Nucleus accumbens (tissue), 56 donors: ENCODE measurements at places on chromosomes 5 and 9.

DNA sequence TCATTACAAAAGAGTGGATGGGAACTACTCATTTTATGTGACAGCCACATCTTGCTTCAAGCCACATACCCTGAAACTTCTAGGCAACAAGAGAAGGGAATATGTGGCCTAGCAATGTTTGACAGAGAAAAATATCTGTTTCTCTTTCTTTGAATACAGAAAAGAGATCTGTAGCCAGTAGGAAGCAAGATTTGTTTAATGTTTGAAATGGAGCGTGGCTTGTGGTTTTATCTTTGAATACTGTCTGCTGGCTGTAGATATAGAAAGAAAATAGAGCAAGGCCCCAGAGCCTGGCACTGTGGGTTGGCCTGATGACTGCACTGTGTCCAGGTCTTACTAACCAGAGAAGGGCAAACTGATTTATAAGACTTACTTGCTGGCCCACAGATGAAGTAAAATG is 133.8 kb downstream of the ARHGEF28 start:
- DNase-seq = no peak

- DNase-seq = no peak
Observed at GRCh38 chr9:122329597-122329996, 41.2 kb upstream of the PTGS1 start.

GRCh38 chr5:140246378-140247122 is 56.4 kb downstream of the PFDN1 start:
- DNase-seq = peak; percentile 10

DNA sequence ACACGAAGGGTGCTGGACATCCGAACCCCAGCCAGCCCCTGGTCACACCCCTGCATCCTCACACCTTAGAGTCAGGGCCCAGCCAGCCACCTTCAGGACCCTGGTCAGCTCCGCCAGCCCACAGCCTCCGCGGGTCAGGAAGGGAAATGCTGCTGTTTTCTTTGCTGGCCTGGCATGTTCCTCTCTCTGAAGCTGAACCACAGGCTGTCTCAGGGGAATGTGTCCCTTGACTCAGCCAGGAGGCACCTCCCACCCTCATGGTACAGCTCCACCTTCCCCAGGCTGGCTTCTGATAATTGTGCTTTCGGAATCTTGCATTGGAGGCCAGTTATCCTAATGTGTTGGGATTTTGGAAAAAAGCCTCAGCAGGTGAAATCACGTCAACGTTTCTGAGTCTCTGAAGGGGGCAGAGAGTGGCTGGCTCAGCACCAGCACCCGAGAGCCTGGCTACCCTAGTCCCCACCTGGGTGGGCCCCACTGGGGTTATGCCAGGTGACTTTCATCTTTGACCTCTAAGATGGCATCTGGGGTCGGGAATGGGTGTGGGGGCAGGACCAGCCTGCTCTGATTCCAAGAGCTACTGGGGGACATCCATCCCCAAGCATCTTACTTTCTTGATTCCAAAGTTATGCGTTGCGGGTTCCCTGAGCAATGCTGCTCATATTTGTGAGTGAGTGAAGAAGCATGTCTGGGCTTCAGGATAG is 9.8 kb upstream of the OLFM1 start:
- no peak for DNase-seq

DNA sequence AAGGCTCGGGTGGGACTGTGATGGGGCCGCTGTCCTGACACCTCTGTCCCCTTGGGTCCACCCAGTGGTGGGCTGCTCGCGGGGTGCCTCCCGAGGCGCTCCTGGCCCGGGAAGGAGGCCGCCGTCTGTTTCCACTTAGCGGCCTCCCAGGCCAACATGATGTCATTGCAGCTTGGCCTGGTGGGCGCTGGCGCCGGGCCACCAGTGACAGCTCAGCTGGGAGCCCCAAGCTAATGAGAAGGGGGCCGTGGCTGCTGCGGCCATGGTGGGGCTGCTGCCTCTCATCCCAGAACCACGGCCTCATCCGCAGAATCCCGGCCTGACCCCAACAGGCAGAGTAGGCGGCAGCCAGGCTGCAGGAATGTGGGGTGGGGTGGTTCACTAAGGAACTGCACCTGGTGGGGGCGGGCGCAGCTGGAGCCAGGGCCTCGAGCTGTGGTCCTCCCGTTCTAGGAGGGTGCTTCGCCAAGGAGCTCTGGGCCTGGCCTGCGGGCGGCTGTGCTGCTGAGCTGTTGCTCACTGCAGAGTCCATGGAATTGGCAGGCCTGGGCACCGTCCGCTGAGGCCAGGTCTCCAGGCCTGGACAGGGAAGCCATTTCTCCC is 123.5 kb upstream of the COL5A1 start:
- DNase-seq = no peak

DNA sequence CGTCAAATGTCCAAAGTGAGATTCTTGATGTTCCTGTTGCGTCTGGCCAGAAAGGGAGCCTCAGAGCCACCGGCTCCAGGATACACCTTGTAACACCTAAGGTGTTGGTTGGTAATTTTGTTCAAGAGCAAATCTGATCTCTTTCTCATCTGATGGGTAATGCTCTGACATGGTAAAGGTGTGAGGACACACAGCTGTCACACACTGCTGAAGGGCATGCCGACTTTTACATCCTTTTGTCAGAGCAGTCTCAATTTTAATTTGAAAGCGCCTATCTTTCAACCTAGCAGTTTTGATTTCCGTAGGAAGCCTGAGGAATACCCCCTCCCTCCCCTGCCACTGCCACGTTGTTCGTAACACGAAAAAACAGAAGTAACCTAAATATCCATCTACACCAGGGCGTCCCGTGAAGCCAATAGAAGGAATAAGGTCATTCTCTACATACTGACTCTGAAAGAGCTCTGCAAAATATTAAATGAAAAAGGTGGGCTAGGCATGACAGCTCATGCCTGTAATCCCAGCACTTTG is 57.4 kb downstream of the TSTD2 start:
- DNase-seq = no peak

- DNase-seq = no peak
Observed at GRCh38 chr5:61386045-61386800, 54.2 kb downstream of the ZSWIM6 start.

- DNase-seq = no peak
Observed at GRCh38 chr5:52692039-52692438, 95.7 kb upstream of the ITGA1 start.

- DNase-seq = no peak
Observed at GRCh38 chr5:178476972-178477754, 113.0 kb downstream of the COL23A1 start.

DNA sequence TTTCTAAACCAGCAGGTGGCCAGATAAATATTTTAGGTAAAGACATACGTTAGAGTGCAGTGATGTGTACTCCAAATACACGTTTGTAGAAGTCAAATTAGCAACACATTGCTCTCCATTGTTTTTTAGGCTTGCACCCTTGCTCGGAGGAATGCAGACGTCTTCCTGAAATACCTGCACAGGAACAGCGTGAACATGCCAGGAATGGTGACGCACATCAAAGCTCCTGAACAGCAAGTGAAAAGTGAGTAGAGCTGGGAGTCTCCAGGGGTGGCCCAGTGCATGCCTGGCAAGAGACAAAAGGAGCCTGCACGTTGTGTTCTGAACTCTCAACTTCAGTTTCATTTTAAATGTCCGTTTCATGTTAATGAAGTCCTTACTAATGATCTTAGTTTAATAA is 207.5 kb upstream of the OTULINL start:
- no peak for DNase-seq

- no peak for DNase-seq
Observed at GRCh38 chr5:96180684-96181435, 219.2 kb upstream of the ELL2 start.

DNA sequence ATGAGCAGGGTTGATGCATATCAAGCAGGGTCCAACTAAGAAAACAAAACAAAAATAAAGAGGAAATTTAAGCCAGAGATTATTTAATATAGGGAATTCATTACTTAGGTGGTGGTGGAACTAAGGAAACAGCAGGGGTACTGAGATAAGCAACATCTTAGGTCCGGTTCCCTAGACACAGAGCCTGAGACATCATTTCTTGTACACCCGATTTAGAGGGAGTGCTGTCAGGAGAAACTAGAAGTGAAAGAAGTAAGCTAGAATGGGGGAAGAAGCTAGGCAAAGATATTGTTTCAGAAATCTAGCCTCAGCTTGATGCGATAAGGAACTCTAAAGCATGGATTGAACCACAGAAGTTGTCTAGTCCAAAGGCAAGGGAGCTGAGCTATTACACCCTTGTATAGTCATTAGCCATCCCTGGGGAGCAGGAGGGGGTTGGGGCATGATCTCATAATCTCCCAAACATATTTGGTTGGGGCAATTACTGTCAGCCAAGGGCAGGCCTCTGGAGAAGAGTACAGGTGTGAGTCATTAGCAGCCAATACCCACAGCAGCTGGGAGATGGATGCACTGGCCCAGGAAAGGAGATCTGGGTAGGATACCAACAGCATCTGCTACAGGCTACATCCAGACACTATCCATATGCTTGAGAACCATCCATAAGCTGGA is 194.5 kb downstream of the ARL15 start:
- DNase-seq = no peak

DNA sequence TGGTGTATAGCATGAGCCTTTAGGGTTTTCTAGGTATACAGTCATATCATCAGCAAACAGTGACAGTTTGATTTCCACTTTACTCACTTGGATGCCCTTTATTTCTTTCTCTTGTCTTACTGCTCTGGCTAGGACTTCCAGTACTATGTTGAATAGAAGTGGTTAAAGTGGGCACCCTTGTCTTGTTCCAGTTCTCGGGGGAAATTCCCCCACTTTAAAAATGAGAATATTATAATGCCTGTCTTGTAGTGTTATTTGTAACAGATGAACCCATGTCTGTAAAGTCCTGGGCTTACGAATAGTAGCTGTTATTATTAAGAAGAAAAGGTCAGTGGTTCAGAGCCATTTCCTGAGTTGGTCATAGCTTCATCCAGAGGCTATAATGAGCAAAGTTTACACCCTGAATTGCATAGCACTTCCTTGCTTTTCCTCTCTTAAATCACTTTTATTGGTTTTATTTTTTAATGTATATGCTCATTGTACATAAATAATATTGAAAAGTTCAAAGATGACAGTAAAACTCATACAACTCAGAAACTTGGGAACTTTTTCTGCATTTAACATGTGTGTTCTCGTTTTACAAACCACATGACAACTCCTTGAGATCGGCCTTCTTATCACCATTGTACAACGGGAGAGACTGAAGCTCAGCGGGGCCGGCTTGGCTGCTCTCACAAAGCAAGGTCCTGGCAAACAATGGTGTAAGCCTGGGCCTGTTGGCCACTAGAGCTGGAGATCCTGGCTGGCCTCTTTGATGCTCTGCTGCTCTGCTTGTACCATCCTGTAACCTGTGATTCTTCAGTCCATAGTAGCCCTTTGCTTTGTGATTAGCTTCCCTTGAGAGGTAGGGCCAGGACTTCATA is 85.2 kb downstream of the CYFIP2 start:
- peak; percentile 13 for DNase-seq

DNA sequence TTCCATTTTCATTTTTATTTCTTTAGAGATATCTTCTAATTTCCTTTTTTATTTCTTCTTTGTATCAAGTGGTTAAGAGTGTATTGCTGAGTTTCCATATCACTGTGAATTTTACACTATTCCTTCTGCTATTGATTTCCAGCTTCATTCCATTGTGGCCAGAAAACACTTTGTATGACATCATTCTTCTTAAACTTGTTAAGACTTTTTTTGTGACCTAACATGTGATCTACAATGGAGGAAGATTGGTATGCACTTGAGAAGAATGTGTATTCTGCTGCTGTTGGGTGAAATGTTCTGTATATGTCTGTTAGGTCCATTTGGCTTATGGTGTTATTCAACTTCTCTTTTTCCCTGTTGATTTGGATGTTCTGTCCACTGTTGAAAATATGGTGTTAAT is 274.2 kb upstream of the PUM3 start:
- no peak for DNase-seq

- no peak for DNase-seq
Observed at GRCh38 chr9:129069862-129070641, 10.9 kb upstream of the DOLPP1 start.

DNA sequence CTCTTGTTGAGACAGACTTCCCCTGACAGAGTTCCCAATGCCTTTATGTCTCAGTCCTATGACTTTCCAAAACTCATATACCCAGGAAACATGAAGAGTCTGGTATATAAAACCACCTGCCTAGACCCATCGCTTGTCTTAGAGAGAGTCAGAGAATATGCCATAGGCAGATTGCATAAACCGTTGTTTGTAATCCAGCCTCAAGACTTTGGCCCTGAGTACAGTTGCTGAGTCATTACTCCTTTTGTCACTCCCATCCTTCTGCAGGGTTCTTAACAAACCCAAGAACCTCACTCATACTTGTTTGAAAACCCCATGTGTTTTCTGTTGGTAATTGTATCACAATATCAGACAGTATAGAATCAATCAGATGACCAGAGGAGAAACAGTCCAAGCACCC is 616.3 kb downstream of the SLCO4C1 start:
- no peak for DNase-seq

- no peak for DNase-seq
Observed at GRCh38 chr5:163453705-163454104, 6.2 kb downstream of the NUDCD2 start.

- no peak for DNase-seq
Observed at GRCh38 chr9:21985964-21986667, 8.1 kb downstream of the CDKN2A start.

GRCh38 chr9:93684806-93685543 is 108.6 kb downstream of the PHF2 start:
- DNase-seq = no peak

DNA sequence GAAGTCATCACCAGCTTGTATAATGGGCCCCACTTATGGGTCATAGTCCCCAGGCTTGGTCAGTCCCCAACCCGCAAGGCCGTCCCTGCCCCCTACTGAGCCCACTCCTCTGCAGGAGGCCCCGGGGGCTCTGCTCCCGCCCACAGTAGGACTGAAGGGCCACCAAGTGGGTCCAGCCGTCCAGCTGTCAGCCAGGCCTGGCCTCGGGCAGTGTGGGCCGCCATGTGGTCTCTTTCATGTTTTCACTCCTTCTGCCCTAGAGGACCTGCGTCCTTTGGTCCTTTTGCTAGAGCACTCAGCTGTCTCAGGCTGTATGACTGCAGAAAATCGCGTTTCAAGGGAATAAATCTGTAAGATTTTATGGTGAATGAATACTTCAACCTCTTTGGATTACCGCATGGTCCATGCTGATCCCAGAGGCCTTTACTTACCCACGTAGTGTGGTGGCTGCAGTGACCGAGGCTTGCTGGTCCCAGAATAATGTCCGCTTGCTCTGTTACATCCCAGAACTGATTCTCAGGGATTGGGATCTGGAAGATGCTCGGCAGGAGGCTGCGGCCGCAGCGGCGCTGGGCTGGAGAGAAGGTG is 105.7 kb upstream of the FAM120A start:
- no peak for DNase-seq

DNA sequence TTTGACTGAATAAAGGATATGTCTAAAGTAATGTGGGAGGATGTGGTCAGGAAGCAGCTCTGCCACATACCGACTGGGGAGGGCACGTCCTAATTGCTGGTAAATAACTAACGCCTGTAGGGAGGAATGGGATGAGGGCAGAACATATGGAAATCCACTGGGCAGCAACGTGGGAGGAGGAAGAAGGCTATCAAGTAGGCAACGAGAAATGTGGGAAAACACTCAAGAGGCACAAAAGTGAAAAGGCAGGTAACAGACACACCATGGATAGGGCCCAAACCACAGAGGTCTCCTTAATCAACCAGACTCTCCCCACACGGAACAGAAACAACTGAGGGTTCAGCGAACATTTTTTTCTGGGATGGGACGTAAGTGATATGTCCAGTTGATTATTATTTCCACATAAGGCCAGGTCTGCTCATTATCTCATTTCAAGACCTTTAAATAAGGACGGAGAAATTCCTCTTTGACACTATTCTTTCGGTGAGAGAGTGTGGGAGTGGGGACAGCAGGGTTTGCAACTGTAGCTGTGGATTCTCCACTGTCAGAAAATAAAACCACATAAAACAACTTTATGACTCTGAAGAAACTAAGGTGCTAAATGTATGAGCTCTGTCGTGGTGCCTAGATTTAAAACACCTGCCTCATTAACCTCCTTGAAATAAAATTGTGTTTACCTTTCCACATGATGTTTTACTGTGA is 17.0 kb downstream of the IARS1 start:
- DNase-seq = no peak
